ENCODE measurements at places on chromosomes 7 and 10.

- DNase-seq = no peak
These were observed at the start of gene AKR1B15 for GRCh38 chr7:134548877-134549276. Gene AKR1B15 (plus strand): TSS chr7:134549110. CDS start chr7:134564620, 15,510 bp downstream.

GRCh38 chr10:31687663-31688482 lies 240.8 kb downstream of the ARHGAP12 start:
- DNase-seq = no peak

GRCh38 chr10:19449860-19450259 lies 366.4 kb upstream of the PLXDC2 start:
- no peak for DNase-seq

- no peak for DNase-seq
These were observed 75.8 kb downstream of the NOC3L start for GRCh38 chr10:94286901-94287300.

GRCh38 chr10:317926-318325 lies 182.7 kb downstream of the ZMYND11 start:
- no peak for DNase-seq

DNA sequence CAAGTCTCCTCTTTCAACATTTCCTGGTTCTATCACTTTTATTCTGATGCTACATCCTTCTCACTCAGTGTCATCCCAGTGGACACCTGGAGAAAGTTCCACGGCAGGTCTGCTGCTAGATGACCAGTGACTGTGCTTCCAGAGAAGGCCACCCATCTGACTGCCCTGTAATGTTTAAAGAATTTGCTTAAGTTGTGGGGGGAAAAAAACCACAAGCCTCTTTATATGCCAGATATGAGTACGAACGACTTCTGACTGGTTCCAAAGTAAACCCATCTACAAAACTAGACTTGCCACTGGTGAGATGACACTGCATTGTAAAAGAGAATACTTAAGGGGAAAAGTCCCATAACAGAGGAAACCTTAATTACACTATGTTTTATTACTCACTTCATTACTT lies 69.6 kb upstream of the VWC2 start:
- no peak for DNase-seq

GRCh38 chr7:34277016-34277802 lies 371.9 kb downstream of the BMPER start:
- no peak for DNase-seq

DNA sequence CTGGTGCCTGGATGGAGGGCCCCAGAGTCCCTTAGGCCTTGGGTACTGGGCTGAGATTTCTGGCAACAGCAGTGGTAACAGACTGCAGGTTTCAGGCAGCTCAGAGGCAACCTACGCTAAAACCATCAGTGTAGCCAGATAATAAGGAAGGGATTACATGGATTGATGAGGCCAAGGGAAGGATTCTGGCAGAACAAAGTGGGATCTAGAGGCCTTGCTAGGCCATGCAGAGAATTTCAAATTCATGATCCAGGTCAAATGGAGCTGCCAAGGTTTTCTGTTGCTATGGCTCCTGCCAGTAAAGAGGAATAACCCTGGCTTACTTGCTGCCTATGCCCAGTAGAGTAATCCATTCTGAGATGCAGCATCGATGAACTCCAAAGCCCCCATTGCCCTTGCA lies 445.7 kb downstream of the ADRA2A start:
- DNase-seq = no peak

DNA sequence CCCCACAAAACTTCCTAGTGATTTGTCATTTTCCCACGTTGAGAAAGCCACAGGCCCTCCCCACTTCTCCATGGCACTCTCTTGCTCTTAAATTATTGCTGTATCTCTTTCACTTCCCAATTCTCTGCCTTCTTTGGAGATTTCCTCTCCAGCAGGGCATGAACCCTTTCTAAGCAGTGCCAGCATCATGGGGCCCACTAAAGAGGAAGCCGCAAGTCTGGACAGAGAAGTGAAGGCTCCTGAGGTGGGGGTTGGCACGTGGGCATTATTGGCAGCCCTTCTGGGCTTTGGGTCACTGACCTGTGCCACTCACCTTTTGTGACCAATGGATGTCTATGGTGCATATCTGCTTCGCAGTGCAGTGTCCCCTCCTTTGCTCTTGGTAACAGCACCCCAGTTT lies 97.7 kb upstream of the TCF7L2 start:
- DNase-seq = no peak

GRCh38 chr10:1398626-1399410 lies 338.5 kb downstream of the ADARB2 start:
- peak; percentile 18 for DNase-seq

DNA sequence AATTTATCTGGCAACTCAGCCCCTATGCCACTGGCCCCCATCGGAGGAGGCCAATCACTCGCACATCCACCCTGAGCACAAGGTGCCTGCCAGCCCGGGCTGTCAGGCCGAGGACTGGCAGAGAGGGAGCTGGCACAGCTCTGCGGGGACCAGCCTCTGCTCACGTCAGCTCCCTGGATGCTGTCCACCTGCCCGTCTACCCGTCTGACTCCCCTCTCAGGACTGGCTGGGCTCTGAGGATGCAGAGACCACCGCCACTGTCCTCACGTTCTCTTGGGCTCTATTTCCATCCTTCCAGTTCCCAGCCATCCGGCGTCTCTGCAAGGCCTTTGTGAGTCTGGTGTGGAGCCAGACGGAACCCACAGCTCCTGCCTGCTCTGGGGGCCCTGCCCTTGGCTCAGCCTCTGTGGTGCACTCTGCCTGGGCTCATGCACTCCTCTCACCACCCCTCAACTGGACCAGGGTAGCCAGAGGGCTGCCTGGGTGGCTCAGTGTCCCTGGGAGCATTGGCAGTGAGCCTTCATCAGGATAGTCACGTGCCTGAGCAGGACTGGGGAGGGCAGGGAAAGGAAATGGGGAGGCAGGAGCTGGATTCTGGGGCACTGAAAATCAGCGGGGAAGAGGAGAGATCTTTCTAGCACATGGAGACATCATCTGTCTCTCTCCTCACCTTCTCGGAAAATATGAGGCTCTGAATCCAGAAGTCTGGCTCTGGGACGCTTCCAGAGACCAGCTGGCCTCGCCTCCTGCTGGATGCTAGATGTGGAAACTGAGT lies 38.0 kb upstream of the PCBD1 start:
- no peak for DNase-seq

DNA sequence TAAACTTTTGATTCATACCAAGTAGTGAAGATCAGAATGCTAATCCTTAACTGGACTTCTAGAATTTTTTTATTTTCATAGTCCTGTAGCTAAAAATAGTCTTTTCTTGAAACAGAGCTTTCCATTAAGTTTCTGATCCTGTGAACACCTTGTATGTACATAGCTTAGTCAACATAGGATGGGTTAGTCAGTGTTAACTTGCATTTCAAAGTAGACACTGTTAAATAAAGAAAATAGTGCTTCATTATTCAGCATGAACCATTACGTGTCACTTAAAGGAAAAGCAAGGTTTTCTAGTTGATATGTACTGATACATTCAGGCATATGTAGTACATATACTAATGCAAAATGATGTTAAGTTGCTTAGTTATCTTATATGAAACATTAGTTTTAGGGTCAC lies 7.5 kb upstream of the HDAC9 start:
- DNase-seq = no peak

DNA sequence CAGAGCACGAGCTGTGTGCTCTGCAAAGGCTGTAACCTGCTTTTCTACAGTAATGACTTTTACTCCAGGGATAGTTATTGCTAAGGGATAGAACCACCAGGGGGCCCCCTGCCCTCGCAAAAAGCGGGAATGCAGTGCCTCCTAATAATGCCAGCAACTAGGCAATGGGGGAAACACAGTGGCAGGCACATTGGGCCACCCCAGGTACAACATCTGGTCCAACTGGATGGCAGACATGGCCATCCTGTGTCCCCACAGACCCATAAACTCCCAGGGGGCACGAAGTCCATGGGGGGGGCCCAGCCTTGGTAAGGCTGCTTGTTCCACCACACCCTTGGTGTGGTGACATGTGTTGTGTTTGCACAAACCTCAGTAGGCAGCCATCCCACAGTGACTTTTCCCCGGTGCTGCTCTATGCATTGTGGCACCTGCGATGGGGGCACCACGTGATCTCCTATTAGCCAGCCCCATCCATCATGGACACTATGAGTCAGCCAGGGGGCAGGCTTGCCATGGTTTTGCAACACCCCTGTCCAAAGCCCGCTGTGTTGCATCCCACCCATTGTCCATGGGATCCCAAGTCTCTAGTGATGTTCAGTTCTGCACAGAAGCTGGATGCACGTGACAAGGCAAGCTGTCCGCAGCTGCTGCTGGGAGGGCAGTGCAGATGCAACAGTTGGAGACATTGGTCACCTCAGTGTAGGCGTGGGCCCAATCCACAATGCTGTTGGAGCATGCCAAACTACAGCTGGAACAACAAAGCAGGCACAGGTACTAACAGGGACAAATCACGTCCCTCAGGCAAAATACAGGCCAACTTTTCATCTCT lies 84.0 kb downstream of the ANLN start:
- no peak for DNase-seq

GRCh38 chr10:74099836-74100235 lies 50.8 kb downstream of the AP3M1 start:
- no peak for DNase-seq

GRCh38 chr10:110394296-110394695 lies 89.6 kb upstream of the SMNDC1 start:
- DNase-seq = no peak

All from right forelimb (tissue), 1 donor.